Cardiac muscle cell (in vitro differentiated cells and primary cell): ENCODE measurements at places on chromosomes 5 and 9.
A peak's percentile ranks its signal among the peaks of the same experiment; 100 is the strongest.

DNA sequence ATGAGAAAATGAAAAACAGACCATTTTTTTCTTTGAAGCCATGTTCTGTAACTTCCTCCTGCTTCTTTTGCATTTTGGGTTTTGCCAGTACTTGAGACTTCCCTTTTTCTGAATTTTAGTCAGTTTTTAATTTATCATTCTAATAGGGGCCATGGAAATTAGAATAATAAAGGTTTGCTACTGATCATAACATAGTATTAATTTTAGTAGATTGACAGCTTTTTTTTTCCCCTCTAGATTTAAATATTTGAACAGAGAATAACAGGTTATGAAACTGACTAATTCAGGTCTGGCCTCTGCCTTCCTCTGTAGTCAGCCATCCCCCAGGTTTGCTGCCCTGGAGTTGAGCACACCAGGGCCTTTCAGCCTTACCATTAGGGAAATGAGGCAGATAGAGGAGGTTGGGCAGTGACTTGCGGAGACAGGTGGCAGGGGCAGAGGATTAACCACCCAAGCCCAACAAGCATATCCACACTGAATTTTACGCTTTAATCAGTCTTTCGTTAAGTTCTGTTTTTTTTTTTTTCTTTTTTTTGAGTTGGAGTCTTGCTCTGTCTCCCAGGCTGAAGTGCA is 80.1 kb upstream of the TNFAIP8 start:
- DNase-seq = no peak

- DNase-seq = no peak
These were observed 20.9 kb downstream of the CSF2 start for GRCh38 chr5:132094393-132095076.

DNA sequence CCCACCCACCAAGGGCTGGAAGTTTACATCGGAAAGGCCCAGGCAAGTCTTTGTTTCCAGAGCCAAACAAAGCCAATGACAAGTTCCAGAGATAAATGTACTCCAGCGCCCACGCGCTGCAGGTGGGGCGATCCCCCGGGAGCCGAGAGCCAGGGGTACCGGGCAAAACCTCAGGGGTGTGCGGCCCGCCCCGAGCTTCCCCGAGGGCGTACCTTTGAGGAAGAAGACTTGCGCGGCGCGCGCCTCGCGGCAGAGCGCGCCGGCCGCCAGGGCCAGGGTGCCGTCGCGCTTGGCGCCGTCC is 671 bp downstream of the DUSP1 start:
- DNase-seq = no peak

DNA sequence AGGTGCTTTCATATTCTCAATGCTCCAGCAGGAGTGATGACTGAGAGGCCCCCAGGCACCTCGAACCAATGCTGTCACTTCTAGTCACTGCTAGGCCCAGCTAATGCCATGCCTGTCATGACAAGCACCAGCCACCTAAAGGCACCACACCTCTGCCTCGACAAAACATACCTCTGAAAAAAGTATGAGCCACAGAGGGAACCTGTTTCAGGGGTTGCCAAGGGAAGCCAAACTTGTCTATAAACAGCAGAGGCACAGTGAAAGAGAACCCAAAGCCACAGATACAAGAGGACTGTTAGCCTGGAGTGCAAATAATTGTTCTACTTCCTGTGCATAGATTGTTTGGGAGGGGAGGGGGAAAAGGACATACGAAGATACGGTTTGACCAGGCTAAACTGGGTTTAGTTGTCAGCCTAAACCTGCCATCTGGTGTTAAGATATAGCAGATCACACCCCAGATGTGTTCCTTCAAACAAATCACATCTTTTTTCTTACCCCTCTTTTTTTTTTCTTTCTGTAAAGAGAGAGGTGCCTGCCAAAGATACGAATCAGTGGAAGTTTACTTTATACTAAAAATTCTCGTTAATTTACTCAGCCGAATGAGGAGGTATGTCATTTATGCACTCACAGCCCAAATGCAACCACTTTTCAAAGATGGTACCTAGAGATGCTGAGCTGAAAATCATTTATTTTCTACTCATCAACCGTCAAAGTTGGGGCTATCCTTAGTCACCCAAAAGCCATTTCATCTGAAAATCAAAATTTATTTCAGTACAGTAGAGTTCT is 45.7 kb downstream of the BNC2 start:
- peak; percentile 54 for DNase-seq

GRCh38 chr9:105672711-105673234 is 10.5 kb downstream of the TAL2 start:
- no peak for DNase-seq

- no peak for DNase-seq
These were observed 545.3 kb downstream of the PDE4D start for GRCh38 chr5:59348189-59348588.
